ENCODE measurements at places on chromosomes 12 and 14.

DNA sequence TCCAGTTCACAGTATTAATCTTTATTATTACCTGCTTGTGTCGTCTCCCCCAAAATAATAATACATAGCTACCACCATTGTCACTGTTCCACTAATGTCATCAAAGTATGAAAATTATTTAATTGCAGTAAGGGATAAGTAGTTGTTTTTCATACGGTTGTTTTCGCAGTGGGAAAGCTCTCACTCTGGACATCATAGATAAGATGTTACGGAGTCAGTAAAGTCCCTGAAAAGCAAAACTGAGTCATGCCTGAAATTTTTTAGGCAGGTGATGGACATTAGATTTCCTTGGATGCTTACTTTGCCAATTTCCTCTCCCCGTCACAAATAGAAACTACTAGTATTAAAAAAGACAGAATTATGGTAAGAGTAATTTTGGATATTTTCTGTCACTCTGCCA, 13.2 kb downstream of the PNP start:
- no peak for DNase-seq

DNA sequence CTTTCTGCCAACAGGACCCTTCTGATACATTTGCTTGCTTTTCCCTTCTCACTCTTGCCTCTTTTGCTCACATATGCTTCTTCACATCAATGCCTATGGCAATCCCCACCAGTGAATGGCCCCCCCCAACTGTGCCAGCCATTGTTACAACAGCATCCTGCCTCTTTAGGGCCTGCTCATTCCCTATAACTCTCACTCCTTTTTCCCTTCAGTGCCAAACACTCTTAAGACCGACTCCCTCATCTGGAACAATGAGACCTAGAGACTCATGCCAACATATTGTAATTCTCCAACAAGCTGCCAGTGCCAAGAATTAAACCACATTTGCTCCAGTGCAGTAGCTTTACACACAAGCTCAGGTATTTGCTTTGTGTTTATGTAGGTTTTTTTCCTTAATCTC, 189.0 kb downstream of the SOX5 start:
- DNase-seq: no peak

DNA sequence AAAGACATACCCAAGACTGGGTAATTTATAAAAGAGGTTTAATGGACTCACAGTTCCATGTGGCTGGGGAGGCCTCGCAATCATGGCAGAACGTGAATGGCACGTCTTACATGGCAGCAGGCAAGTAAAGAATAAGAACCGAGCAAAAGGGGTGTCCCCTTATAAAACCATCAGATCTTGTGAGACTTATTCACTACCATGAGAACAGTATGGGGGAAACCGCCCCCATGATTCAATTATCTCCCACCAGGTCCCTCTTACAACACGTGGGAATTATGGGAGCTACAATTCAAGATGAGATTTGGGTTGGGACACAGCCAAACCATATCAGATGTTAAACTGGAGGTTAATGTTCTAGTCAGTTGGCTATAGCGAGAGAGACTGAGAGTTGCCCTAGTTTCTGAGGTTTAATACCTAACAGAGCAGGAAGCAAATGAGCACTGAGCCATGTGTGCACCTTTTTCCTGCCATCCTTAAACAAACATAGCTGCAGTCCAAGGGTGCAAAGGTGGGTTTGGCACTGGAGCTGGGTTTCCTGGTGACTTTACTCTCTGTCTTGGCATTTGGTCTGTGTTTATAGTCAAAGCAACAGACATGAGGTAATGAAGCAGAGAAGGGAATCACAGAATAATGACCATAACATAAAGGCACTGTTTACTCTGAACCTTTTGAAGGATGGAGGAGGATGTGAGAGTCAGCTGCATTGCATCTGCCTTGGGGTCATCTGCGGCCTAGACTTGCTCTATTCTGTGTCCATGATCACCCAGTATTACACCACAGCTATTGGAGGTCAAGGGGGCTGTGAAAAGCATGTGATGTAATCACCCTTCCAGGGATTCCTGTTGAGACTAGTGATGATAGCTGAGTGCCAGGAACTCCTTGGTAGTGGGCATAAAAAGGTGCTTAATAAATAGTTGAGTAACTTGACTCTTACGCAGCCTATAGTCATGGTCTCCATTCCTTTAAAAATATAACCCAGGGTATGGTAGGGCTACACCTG, 83.6 kb upstream of the USP44 start:
- no peak for DNase-seq

DNA sequence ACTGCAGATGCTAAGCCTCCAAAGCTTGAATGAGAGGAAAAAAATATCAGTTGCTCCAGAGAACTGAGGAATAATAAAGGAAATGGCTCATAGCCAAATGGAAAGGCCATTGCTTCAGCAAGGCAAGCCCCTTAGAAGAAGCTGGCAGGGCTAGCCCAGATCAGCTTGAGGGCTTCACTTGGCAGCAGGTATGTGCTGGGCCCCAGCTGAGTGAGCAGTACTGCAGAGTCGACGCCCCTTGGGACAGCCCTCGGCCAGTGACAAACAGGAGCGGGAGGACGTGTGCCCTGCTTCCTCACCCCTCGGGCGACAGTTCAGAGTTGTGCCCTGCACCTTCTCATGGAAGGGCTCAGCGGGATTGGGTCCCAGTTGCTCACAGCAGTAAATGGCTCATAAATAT, 1031.2 kb upstream of the TMEM132C start:
- DNase-seq: no peak

DNA sequence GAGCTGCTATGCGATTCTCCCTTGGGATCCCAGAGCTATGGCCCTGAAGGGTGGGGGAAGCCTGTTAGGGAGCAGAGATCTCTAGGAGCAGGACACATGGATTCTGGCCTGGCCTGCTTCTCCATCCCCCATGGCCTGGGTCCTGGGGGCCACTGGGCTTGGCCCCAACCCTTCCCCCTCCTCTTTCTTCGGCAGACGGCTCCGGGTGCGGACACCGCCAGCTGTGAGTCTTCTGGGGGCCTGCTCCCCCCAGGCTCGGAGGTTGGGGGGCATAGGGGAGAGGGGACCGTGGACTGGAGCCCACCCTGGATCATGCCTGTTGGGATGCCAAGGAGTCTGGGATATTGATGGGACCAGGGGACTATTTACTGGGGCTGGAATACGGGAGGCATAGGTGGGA, 9.0 kb downstream of the PRPF40B start:
- DNase-seq: no peak

Measured in stimulated activated CD4-positive, alpha-beta T cell treated with anti-CD3 and anti-CD28 coated beads, Interleukin-4, amount 100 ng/mL, for 48 hours (primary cell).